IPS DF 19.7 (cell line): ENCODE measurements at places on chromosomes 7 and 10.

- DNase-seq: no peak
Observed at GRCh38 chr7:132130497-132130896, 445.8 kb downstream of the PLXNA4 start.

- no peak for DNase-seq
Observed at GRCh38 chr7:28001896-28002295, 178.7 kb downstream of the JAZF1 start.

- DNase-seq: no peak
Observed at GRCh38 chr7:149723082-149723767, 50.2 kb downstream of the ZNF467 start.

DNA sequence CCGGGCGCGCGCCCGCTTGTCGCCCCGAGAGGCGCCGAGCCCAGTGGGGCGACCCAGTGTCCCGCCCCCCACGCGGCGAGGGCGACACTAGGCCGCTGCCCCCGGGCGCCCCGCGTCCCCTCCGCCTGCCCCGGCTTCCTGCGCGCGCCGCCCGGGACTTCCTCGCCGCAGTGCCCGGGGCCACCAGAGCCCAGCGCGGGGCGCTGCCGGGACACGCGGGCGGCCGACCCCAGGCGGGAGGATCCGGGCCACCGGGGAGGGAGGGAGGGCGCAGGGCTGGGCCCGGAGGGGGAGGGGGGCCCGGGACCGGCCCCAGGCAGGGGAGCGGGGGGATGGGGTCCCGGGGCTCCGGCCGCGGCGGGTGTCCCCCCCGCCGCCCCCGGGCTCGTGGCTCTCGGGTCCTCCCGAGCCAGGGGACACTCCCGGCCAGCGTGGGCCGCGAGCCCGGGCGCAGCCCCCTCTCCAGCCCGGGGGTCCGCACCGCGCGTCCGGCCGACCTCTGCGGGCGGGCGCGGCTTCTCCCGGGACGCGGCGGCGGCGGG lies 435 bp upstream of the PWWP2B start:
- DNase-seq: no peak

DNA sequence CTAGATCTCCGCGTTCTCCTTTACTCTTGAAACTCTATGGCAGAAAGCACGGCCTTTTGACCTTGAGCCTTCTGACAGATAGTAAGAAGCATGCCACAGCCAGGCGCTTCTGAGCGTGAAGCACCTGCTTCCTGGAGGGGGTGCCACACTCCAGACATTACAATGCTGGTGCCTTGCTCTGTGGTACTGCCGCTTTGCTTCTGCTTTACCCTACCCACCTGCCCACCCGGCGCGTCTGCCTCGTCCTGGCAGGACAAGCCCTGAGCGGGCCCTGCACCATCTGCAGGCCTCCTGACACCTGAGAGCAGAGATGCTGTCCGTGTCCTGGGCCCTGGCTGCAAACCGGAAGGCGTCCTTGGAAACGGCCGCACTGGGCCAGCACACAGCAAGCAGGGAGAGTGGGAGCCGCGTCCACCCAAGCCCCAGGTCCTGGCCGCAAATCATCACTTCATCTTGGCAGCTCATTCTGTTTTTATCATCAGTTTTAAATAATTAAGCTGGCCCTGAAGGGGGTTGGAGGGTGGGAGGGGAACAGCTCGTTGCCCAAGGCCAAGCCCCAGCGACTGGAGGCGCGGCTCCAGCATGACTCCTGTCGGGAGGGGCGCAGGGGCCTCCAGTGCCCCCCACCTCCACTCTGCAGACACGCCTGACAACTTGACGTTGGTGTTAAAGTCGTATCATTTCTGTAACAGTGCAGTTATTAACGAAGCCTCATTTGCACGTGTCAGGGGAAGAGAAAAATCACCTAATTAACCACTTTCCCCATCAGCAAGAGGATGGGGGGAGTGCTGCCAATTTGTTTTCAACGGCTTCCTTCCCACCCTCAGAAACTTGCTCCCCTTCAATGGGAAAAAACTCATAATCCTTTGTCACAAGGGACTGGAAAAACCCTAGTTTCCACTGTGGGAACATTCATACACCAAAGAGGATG lies 132.2 kb downstream of the MAD1L1 start:
- no peak for DNase-seq

DNA sequence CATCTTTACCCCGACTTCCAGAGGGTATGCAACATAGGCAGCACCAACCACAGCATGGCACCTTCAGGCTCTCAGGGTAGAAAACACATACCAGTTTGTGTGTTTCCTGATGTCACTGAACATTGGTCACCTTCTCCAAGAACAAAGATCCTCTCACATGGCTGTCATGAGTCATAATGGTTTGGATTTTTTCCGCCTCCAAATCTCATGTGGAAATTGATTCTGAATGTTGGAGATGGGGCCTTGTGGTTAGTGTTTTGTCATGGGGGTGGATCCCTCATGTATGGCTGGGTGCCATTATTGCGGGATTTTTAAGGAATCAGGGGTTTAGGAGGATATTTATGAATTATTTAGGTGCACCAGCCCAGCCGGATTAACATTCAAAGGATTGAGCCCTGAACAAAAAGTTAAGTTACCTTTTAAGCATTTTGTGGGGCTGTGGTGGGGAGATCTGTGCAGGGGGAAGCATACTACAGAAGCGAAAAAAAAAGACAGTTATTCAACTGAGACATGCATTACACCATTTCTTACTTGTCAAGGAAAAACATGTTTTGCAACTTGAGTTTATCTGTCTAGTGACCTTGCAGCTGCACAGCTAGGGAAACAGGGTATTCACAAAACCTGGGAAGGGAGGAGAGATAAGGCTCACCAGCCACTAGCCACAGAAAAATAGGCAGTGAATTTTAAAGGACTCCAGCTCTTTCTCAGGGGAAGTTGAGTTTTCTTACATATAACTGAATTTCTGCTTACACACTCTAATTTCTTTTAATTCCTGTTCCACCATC lies 774.1 kb upstream of the AUTS2 start:
- DNase-seq: no peak

- peak; percentile 73 for DNase-seq
Observed at GRCh38 chr7:3995187-3995586, 686.9 kb upstream of the FOXK1 start.

DNA sequence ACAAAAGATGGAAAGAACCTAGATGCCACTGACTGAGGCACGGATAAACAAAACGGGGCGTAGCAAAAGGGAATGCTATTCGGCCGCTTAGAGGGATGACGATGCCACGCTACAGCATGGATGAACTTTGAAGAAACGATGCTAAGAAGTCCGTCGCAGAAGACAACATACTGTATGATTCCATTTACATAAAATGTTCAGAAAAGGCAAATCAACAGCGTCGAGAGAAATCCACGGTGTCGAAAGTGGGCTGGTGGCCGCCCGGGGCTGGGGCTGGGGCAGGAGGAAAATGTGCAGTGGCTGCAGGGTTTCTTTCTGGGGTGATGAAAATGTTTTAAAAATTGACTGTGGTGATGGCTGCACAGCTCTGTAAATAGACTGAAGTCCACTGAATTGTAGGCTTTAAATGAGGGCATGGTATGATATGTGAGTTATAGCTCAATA lies 24.1 kb downstream of the GNA12 start:
- DNase-seq: no peak

DNA sequence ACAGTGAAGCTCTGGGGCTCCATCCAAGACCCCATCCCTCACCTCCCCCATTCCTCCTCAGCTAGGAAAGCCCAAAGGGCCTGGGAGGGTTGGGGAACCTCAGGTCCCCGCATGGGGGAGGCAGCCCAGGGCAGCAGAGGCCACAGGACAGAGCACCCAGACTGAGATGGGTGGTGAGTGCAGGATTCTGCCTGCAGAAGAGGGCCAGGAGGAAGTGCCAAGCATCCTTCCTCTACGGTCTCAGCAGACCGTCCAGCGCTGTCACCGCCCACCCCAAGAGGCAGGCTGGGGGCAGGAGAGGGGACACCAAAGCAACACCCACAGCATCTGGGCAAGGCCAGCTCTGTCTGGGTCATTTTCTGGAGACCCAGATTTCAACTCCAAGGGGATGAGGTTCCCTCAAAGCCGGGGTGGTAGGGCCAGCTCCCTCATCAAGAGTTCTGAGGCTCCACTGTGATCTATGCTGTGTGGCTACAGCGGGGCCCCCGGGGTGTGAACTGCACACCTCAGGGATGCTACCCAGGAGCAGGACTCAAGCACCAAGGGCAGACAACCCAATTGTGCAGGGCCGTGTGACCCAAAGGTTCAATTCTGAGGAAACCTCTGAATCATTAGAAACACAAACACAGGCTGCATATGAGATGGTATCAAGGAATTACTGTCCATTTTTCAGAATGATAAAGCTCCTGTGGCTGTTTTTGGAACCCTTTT lies 46.8 kb downstream of the CAMK2B start:
- DNase-seq: no peak

GRCh38 chr7:127908430-127909258 lies 122.6 kb downstream of the LRRC4 start:
- no peak for DNase-seq

GRCh38 chr10:78578929-78579328 lies 489.8 kb upstream of the ZMIZ1 start:
- no peak for DNase-seq

DNA sequence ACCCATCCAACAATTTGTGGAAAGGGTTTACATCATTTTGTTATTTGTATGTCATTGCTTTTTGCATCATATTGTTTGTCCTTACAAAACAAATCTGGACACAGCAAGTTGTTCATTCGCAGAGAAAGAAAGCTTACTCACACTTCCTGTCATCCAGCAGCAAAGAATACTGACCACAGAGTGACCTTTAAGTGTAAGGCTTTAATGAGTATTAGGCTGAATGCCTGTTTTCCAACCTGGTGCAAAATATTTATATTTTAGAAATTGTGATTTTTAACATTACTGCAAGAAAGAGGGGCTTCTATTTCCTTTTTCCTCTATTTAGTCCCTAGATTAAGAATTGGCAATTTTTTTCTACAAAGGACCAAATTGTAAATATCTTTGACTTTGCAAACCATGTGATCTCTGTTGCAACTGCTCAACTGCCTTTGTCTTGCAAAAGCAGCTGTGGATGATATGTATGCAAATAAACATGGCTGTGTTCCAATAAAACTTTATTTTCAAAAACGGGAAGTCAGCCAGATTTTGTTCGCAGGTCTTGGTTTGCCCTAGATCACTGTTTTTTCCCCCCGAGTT lies 27.8 kb upstream of the ITGB1 start:
- DNase-seq: no peak

- DNase-seq: no peak
Observed at GRCh38 chr7:141563956-141564623, 12.9 kb downstream of the AGK start.

GRCh38 chr7:122311734-122312450 lies 7.3 kb upstream of the FEZF1 start:
- no peak for DNase-seq

GRCh38 chr10:105837951-105838350 lies 1196.9 kb downstream of the SORCS3 start:
- no peak for DNase-seq

GRCh38 chr10:37734971-37735370 lies 122.4 kb downstream of the ZNF248 start:
- no peak for DNase-seq

- DNase-seq: no peak
Observed at GRCh38 chr7:40544221-40544723, 409.5 kb downstream of the SUGCT start.

GRCh38 chr10:30830315-30831230 lies 201.0 kb upstream of the LYZL2 start:
- no peak for DNase-seq

GRCh38 chr10:123043409-123043925 lies 34.7 kb downstream of the ACADSB start:
- peak; percentile 77 for DNase-seq

DNA sequence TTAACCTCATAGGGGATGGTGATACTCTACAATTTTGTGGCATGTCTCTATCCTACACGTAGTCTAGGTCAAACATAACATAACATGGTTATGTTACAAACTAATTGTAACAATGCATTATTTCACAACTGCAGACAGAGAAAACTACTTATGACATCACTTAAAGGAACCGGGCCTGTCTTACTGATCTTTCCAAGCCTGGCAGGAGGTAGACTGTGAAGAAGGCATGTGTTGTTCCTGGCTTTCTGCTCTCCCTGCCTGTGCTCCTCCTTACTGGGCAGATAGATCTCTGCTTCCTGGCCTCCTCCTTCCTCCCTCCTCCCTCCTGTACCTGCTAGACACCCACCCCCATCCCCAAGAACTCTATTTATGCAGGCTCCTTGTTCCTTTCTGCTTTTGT lies 5.4 kb downstream of the CACNB2 start:
- no peak for DNase-seq

DNA sequence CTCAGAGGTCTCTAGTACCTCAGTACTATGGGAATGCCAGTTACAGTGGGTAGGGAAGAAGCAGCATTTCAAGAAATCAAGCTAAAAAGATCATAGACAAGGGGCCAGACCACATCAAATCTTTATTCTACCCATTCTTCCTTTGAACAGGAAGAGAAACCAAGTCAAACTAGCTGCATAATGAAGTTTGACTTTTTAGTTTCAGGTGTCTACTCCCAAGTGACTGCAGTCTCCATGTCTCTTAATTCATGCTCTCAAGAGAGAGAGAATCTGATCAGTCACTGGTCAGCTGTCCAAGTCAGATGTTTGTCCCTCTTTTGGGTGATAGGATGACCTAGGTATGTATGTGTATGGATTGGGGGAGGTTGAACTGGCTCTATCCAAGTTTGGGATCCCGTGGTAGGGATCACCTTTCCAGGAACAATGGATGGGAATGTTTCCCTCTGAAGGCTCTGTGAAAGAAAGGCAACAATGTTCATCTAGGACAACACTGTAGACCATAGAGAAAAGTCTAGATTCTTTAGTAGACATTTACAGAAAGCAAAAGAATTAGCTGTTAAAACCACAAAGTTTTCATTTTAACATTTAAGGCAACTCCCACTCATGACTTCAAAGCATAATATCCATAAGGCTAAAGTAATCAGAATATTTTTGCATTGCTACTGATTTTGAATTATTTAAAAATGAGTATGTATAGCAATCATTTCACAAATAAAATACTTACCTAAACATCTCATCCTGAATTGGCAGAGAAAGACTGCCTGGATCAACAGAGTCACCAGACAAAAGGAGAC lies 30.1 kb upstream of the PRTFDC1 start:
- no peak for DNase-seq

GRCh38 chr7:81707966-81708365 lies 61.9 kb downstream of the HGF start:
- DNase-seq: no peak

GRCh38 chr10:45581216-45581549 lies 91.4 kb downstream of the ZFAND4 start:
- DNase-seq: no peak

DNA sequence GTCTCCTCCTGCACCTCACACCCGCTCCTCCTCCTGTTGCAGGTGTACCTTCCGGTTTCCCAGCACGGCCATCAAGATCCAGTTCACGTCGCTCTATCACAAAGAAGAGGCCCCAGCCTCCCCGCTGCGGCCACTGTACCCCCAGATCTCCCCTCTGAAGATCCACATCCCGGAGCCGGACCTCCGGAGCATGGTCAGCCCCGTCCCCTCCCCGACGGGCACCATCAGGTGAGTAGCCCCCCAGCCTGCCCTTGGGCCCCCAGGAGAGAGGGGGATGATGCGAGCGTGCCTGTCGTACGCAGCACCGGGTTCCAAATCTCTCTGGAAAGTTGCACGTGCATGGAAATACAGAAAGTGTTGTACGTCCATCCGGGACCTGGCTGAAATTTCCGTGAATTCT lies 34.6 kb upstream of the AP5Z1 start:
- DNase-seq: no peak
